ENCODE measurements at places on chromosomes 11 and 22.

GRCh38 chr11:4459500-4459899 lies 10.4 kb downstream of the OR52K2 start:
- DNase-seq, result no peak

DNA sequence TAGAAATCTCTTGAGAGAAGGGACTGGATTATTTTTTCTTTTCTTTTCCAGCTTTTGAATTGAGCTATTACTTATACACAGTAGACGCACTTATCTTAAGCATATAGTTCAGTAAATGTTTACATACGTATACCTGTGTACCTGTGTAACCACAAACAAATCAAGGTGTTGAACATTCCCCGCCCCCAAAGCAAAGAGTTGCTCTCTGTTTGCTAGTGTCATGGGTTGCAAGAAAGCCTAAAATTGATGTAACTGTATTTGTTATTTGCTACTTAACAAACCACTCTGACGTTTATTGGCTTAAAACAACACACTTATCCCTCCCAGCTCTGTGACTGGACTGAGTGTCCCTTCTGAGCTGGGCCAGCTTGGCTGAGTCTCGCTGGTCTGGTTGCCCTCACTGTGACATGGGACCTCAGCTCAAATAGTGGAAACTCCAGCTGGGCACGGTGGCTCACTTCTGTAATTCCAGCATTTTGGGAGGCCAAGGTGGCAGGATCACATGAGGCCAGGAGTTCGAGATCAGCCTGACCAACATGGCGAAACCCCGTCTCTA lies 25.4 kb upstream of the CABP2 start:
- DNase-seq, result no peak

DNA sequence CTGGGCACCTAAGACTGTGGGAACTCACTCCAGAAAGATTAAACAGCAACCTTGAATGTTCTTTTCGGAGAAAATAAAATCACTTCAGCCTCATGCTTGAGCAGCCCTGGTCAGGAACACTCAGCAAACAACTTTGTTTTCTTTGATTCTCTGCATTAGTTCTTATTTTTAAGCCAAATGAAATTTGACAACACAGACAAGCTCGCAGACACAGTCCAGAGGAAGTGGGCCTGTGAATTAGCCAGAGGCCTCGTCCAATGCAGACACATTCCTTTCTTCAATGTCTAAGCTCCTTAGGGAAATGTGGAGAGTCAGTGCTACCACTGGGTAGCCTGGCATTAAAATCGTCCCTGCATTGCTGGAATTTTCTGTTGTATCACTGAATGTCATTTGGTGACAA lies 62.9 kb upstream of the CSNK2A3 start:
- DNase-seq, result no peak

GRCh38 chr22:49269371-49269770 lies 558.3 kb downstream of the BRD1 start:
- no peak for DNase-seq

DNA sequence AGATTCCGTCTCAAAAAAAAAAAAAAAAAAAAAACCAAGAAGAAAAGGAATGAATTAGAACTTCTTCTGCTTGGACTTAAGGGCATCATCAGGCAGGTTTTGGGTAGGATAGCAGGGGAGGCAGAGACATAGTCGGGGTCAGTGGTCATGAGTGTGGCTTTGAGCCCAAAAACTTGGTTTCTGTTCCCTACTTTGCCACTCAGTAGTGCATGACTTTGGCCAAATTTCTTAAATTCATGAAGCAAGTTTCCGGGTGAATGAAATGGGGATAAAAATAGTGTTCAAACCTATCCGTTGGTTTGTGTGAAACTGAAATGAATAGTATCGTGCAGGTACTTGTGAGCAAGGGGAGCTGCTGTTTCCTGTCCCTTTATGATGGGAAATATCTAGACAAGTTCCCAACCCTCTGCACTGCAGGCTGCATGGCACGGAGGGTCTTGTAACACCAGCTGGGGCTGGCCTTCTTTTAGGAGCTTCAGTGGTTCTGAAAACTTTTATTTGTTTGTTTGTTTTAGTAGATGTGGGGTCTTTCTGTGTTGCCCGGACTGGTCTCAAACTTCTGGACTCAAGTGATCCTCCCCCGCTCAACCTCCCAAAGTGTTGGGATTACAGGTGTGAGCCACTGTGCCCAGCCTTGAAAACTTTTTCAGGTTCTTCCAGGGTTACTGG lies 18.4 kb downstream of the NEAT1 start:
- DNase-seq, result no peak

DNA sequence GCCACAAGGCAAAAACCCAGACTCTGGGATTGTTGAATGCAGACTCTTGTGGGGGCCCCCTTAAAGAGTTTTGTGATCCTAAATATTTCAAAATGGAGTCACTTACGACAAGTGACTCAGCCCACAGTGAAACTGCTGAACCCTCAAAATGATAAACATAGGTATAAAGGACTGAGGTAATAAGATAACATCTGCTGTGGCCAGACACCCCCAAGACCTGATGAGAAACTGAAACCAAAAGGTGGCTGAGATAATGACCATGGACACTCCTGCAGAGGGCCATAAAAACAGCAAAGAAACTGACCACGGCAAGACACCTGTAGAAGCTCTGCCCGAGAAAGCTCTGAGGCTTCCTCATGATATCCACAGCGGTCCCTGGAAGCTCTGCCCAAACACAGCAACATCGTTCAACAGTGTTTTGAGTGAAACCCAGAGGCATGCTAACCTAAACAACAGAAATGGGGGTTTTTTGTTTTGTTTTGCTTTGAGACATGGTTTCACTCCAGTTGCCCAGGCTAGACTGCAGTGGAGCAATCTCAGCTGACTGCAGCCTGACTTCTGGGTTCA lies 1.6 kb upstream of the PLAAT4 start:
- no peak for DNase-seq

- no peak for DNase-seq
Observed at GRCh38 chr11:68678031-68678441, 6.3 kb upstream of the GAL start.

- no peak for DNase-seq
Observed at GRCh38 chr11:19409307-19409706, 168.6 kb upstream of the E2F8 start.

DNA sequence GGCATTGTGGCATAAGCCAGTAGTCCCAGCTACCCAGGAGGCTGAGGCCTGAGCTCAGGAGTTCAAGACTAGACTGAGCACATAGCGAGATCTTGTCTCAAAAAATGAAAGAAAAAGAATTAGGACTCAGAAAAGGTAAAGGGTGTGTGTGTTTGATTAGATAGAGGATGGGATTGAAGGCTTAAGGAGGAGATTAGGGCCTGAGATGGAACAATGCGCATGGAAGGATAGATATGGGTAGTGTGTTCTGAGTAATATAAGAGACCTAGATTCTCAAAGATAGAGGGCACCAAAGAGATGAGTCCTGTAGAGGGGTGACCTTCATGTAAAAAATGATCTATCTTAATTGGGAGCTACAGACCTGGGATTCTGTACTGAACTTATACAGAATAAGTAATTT lies 17.3 kb upstream of the RAB30 start:
- no peak for DNase-seq

DNA sequence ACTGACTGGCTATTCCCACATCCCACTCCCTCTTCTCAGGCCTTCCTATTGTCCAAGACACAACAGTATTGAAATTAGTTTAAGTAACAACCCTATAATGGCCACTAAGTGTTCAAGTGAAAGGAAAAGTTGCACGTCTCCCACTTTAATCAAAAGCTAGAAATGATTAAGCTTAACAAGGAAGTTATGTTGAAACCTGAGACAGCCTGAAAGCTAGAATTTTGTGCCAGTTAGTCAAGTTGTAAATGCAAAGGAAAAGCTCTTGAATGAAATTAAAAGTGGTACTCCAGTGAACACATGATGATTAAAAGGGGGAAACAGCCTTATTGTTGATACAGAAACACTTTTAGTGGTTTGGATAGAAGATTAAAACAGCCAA lies 332.7 kb downstream of the CASP12 start:
- no peak for DNase-seq

GRCh38 chr11:44870181-44870580 lies 80.5 kb downstream of the TP53I11 start:
- no peak for DNase-seq

GRCh38 chr11:131973061-131973460 lies 602.6 kb downstream of the NTM start:
- no peak for DNase-seq

GRCh38 chr11:126782810-126783209 lies 217.8 kb downstream of the KIRREL3 start:
- DNase-seq, result no peak

DNA sequence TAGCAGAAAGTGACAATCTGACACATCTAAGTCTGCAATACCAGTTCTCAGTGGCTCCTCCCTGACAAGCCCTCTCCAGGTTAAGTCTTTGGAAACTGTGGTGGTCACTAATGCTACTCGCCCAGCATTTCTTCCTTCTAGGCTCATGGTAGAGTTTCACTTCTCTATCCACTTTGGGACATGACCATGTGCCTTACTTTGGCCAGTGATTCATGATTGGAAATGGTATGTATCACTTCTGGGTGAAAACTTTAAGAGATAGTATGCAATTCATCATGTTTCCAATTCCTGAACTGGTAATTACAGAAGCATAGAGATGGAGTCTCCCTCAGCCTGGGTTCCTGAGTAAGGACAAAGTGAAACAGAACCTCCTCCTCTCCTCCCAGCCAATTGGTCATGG lies 151.5 kb upstream of the LMO1 start:
- no peak for DNase-seq

- DNase-seq, result no peak
Observed at GRCh38 chr11:12884751-12885318, 124.3 kb upstream of the RASSF10 start.

DNA sequence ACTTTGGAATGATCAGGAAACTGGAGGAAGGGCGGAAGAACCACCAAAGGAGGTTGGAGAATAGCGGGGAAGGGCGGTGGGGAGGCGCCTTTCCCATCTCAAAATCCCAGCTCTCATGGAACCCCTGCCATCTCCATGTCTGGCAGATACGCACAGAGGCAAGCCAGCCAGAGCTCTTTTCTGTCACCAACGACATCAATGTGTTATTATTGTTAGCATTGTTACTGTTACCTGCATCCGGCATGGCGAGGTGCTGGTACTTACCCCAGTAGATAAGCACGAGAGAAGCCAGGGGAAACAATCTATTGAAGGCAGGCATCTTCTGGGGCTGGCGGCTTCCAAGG lies 969 bp downstream of the SCN3B start:
- no peak for DNase-seq

DNA sequence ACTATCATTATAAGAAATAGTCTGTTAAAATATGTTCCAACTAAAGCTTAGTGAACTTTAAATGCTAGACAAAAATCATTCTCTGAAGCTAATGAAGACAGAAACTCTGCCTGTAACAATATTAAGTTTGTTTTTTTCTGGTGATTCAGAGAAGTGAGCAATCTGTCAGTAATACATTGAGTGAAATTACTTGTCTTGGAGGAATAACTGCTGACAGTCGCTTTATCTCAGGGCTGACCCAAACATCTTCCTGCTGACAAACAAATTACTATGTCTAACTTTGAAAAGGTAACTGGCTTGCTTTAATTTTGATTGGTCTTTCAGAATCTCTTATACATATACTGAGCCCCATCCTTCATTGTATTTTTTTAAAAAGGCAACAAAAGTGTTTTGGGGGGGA lies 264.5 kb downstream of the SOX6 start:
- no peak for DNase-seq

DNA sequence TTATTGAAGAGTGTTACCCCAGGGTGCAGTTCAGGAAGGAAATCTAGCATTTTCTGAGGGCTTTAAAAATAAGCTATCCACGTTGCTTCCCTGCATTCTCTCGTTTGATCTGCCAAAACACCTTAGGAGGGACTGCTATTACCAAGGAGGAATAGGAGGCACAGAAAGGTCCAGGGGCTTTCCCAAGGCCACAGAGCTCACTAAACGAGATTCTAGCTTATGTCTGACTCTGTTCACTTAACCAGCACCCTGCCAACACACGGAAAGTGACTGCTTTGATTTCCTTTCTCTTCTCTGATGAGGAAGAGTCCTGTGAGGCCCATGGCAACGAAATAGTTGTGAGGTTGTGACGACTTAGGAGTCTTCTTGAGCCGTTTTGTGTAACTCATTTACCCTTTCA lies 3.4 kb upstream of the PTPN5 start:
- DNase-seq, result no peak

GRCh38 chr22:36977401-36977861 lies 41.8 kb downstream of the TST start:
- peak; percentile 67 for DNase-seq

DNA sequence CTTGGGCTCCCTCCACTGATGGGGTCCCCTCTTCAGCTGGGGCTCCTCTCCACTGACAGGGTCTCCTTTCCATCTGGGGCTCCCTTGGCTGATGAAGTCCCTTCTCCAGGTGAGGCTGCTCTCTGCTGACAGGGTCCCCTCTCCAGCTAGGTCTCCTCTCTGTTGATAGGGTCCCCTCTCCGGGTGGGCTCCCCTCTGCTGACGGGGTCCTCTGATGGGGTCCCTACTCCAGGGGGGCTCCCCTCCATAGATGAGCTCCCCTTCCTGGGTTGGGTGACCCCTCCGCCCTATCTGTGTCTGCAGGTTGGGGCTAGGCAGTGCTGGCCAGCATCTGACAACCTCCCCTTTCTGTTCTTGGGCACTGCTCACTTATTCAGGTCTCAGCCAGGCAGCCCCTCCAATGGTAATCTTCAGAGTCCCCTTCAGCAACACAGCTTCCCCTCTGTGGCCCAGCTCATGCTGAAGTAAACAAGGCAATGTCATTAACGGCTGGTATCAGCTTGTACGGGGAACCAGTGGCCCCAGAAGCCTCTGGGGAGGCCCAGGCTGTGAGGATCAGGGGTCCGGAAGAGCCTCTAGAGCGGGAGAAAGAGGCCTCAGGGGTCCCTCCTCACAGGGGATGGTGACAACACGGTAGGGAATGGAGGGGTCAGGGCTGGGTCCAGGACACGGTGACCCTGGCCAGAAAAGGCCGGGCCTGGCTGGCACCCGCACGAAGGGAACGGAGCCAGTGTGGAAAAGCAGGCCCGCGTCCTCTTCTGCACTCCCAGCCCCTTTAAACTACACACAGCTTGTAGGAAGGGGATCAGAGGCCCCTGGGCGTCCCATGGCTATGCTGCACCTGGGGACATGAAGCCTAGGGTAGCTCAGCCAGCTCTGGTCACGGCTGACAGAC lies 9.6 kb upstream of the CD81 start:
- DNase-seq, result no peak

DNA sequence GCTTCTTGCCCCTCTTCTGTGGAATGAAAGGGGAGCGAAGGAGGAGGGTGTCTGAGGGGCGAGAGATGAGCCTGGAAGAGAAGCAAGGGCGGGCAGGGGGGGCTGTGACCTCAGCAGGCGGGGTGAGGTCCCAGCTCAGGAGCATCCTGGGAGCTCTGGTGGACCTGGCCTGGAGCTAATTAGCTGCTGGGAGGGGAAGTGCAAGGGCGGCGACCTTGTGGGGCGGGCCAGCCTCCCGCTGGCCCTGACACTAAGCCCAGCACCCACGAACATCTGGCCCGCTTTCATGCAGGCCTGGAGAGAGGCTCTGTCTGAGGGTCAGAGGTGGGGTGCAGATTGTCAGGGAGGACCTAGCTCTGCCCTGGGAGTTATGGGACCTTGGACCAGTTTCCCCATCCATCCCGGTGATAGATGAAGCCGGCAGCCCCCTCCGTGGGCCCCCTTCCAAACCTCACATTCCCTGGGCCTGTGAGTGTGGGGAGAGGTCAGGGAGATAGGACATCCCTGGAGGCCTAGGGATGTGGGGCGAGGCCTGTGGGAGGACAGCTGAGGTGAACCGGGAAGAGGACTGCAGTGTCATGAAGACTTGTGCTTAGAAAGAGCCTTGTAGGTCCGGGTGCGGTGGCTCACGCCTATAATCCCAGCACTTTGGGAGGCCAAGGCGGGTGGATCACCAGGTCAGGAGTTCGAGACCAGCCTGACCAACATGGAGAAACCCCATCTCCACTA lies 28.5 kb upstream of the CD82 start:
- DNase-seq, result no peak

Data from stimulated activated CD8-positive, alpha-beta memory T cell treated with anti-CD3 and anti-CD28 coated beads, Interleukin-15, amount 100 ng/mL, for 4 hours (primary cell).